ENCODE measurements at places on chromosomes 1 and 21. TPM values are rescaled to one million over a fixed set of nuclear protein-coding genes. Genes with fewer than 3 reads are reported as not detected.

- no peak for DNase-seq
Measured at GRCh38 chr1:200934676-200935245, 40.1 kb downstream of the INAVA start.

GRCh38 chr1:46545784-46546183, 5.7 kb downstream of the KNCN start:
- no peak for DNase-seq

GRCh38 chr1:227895828-227896685, 51.7 kb downstream of the WNT9A start:
- DNase-seq: peak; percentile 64

- no peak for DNase-seq
Measured at GRCh38 chr1:65233782-65234181, 75.6 kb upstream of the DNAJC6 start.

GRCh38 chr1:171107262-171107940, 16.7 kb downstream of the FMO3 start:
- DNase-seq: no peak

DNA sequence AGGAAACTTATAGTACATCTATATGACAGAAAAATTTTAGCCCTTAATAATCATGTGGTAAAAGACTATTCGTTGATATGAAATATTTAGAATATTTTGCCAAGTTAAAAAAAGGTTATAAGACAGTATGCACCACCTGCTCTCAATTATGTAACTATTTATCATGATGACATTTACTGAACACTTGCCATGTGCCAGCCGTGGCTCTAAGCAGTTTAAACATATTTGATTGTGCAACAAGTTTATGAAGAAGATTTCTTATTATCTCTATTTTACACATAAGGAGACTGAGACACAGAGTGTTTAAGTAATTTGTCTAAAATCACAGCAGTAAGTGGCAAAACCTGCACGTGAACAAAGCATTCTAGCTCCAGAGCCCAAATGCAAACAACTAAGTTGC, 199.3 kb upstream of the JUN start:
- DNase-seq: no peak

MAP3K21 gene
- total RNA-seq: 4.7 TPM

SH2D1B gene
- 0.16 TPM for total RNA-seq

CA6 gene
- total RNA-seq: not detected
